NCI-H1092 treated with DMSO at 0.1 percent for 48 hours (cell line): ENCODE measurements at places on chromosomes 13 and 19.
A peak's percentile ranks its signal among the peaks of the same experiment; 100 is the strongest.

DNA sequence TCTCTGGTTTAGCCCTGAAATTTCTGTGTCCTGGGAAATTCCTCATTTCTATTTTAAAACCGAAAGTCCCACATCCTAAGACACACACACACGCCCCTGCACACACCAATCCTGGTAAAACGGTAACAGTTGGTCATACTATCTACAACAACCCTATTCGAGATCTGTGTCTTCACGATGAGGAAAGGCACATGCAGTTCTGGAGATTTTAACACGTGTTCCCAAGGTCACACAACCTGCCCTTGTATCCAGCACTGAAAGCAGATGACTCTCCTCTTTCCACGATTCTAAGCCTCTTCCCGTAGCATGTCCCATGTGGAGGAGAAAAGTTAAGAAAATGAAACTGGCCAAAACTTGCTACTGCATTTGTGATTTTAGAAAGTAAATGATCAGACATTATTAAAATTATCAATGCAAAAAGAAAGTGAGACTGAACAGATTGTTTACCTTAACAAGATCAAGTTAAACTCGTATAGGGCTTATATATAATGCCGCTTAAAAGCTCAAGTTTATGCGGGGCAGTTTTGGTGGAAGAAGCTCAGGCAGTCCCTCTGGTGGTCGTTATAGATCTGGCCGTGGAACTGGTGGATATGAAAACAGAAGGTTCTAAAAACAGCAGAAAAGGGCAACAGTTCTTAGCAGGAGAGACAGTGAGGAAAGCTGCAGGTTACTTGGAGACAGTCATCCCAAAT, 32.7 kb downstream of the VSTM1 start:
- DNase-seq = no peak

GRCh38 chr19:18613589-18614234, 1.0 kb downstream of the TMEM59L start:
- DNase-seq = no peak

- DNase-seq = no peak
These were observed 4.9 kb upstream of the BRD4 start for GRCh38 chr19:15337202-15337601.

GRCh38 chr13:75175575-75175974, 306.4 kb downstream of the TBC1D4 start:
- no peak for DNase-seq

GRCh38 chr19:14073925-14074838, 1.6 kb downstream of the MISP3 start:
- DNase-seq = peak; percentile 28

DNA sequence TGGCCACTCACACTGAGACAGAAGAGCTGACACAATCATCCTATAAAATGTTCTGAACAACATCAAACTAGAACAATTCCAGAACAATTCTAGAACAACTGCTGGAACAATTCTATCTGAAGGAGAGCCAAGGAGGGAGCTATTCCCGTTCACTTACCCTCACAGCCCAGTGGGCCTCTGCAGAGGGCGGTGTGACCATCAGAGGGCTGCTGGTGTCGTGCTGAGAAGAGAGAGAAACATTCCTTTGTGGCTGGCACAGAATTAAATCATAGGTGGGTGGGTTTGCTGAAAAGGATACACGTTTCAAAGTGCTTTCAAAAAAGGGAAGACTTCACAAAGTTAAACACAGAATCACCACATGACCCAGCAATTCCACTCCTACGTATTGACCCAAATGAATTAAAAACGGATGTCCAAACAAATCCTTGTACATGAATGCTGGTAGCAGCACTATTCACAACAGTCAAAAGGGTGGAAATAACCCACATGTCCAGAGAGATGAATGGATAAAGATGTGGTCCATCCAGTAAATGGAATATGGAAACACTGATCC, 34.9 kb downstream of the EPS15L1 start:
- no peak for DNase-seq

DNA sequence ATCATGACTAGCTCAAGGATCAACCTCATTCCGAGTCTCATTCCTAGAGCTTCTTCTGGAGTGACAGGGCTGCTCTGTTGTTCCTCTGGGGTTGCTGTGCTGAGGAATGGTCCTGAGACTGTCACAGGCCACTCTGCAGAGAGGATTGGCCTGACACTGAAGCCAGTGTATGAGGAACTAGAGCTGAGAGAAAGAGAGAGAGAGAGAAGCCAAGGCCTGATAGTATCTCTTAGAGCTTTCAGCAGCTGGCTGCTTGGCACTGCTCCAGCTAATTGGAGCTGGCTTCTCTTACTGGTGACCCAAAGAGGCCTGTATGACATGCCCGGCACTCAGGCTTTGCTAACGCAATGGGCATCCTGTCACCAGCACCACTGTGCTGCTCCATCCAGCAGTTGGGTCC, 73.4 kb upstream of the FLT1 start:
- DNase-seq = no peak

- no peak for DNase-seq
These were observed 216.3 kb downstream of the KATNAL1 start for GRCh38 chr13:30091035-30091434.

DNA sequence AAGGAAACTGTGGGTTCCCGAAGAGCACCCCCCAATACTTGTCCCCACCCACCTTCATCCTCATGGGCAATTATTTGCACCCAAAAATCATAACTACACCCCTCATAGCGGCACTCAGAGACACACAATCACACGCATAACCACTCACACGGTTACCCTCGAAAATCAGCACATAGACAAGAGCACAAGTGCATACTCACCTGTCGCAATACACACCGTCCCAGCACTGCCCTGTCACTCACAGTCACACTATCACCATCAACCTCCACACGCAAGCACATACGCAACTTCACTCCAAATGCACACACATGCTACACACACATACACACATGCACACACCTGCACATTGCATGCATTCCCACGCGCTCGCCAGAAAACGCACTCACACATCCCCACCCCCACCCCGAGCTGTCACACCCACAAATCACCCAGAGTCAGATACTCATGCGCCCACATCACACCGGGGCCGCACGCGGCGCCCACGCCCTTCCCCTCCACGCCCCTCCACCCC, 535 bp downstream of the COL5A3 start:
- no peak for DNase-seq

- DNase-seq = no peak
These were observed 17.0 kb downstream of the SLC7A1 start for GRCh38 chr13:29578300-29579085.

- DNase-seq = no peak
These were observed 115.3 kb downstream of the TBC1D4 start for GRCh38 chr13:75366380-75367280.

DNA sequence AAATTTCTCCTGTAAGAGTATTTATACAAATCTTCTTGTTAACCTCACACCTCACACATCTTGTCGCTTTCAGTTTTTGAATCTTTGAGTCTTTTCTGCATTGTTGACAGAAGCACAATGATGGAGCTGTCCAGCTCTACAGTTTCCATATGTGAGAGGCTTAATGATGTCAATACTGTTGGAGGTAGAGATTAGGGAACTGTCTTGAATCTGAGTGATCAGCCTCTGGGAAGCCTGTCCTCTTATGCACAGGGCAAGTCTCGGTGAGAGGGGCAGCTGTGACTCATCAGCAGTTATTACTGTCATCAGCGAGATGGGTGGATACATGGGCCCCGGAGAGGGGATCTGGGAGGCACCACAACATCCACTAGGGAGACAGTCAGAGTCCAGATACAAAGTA, 4.6 kb upstream of the ITGBL1 start:
- no peak for DNase-seq

- DNase-seq = no peak
These were observed 416.5 kb downstream of the FGF14 start for GRCh38 chr13:101985321-101985720.

DNA sequence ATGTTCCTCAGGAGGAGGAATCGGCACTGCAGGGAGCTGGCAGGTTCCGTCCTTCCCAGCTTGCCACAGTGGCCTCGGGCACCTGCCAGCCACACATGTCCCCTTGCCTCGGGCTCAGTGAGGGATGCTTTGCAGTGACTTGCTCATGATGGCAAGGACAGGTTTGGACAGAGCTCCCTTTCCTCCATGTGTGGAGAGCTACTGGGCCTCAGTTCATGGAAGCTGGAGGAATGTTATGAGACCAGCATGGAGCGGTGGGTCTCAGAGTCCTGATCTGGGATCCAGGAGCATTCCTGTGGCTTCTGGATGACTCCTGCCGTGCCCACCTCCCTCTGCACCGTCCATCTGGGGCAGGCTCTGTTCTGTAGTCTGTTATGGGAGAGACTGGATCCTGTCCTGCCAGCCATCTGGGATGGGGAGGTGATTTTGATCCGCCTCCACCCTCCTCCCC, 59.2 kb downstream of the SIPA1L3 start:
- no peak for DNase-seq

- DNase-seq = no peak
These were observed 30.1 kb downstream of the TPP2 start for GRCh38 chr13:102626928-102627327.

DNA sequence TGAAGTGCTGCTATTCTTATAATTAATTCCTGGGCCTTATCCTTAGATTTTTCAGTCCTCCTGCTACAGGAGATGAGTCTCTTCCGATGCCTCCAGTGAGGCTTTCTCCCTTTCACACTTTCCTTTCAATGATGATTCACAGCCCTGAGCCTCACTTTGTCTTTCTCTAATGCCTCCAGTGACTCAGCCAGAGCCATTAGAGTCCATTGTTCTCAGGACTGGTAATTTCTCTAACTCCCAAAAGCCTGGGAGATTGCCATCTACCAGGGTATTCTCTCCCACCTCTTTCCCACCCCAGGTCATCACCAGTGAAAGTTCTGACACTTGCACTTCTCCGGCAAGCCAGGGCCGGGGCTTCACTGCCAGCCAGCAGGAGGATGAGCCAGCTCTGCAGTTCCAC, 49.6 kb upstream of the ARGLU1 start:
- DNase-seq = no peak

- peak; percentile 14 for DNase-seq
These were observed 785.8 kb upstream of the SLC10A2 start for GRCh38 chr13:103852036-103852435.

DNA sequence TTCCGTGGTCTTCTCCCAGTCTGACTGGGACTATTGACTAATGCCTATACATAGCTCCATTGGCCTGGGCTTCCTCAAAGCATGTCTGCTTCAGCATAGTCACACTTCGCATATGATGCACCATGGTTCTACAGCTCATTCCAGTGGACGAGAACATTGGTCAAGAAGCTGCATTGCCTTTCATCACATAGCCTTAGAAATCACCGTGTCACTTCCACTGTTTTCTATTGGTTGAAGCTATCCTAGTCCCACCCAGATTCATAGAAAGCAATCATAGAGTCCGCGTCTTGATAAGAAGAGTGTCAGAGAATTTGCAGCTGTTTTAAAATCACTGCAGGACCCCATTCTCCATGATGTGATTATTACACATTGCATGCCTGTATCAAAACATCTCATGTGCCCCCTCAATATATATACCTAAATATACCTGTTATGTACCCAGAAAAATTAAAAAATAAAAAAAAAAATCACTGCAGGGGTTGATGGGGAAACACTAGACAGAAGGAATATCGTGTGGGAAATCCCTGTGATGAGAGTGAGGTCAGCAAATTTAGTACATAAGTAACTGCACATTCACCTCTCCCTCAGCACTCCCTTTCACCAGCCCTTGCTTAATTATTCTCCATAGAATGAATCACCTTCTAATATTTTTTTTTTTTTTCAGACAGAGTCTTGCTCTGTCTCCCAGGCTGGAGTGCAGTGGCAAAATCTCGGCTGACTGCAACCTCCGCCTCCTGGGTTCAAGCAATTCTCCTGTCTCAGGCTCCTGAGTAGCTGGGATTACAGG, 2.2 kb upstream of the ARHGAP33 start:
- no peak for DNase-seq

DNA sequence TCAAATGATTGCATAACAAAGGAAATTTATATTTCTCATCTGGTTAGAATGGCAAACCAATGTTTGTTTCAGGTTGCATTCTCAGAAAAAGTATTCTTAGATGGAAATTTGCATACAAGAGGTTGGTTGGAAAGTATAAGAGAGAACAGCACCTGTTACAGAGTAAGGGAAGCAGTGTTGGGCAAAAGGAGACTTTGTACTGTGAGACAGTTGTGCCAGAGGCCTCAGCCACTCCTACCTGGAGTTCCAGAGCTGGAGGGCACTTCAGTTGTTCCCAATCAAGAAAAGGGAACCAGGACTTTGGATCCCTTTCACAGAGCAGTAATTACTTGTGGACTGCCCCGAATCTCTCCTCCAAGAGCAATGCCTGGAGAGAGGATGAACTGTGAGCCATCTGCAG, 81.8 kb downstream of the SPRY2 start:
- no peak for DNase-seq

DNA sequence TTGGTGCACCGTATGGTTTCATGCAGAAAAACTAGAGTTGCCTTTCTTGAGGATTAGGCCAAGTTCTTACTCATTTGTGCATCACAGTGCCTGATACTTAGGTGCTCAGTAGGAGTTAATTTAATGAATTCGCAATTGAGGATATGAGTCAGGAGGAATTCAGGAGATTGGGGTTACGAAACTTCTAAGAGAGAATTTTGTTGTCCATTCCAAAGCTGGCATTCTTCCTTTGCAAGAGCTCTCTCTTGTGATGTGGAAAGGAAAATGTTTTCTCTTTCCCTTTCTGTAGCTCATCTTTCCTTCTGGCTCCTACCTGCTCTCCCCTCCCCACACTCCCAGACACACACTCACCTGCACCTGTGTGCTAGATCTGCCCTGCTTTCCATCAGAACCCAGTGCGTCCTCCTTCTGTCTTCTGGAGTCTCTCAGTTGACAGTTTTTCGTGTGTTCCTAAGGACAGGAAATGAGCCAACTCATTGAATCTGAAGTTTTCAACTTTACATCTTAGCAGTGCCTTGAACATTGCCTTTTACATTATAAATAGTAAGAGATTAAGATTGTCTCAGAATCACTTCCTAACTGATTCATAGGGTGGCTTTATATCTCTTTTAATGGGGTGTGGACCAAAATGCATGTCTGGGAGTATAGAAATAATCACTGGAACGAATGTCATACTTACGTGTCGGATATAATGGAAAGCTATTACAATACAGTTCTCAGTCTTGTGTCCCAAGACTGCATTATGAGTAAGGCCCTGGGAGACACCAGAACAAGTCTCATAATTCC, 19.7 kb upstream of the ERCC5 start:
- no peak for DNase-seq

DNA sequence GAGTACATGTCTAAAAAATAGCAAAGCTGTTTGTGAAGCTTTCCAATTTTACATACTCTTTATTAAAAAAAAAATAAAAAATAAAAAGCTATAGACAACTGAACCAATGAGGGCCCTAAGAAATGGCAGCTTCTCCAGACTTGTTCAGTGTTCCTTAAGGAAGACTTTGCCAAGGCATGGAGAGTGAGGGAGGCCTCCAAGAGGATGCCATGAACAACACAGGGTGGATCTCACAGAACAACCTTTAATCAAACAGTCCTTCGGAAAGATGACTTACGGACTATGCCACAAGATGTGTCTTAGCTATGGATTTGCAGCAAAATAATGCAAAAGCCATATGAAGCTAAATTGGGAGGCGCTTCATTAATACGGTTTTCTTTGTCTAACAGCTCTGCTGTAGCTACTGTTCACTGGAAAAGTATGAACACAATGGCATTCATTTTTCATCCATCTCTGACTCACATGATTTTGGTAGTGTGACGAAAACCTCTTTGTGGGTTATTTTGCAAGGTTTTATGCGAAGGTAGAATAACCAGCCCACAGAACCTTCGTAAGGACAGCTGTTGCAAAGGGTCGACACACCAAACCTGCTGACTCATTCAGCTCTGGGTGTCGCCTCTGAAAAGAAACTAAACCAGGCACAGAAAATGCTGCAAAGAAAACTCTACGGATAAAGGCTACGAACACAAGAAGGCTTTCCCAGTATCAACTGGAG, 27.7 kb downstream of the EFNB2 start:
- DNase-seq = no peak

- DNase-seq = no peak
These were observed 360.0 kb upstream of the SLITRK5 start for GRCh38 chr13:87311165-87311564.
